Body of pancreas (tissue), 4 donors: ENCODE measurements at places on chromosomes 5 and 9. TPM values are rescaled to one million over a fixed set of nuclear protein-coding genes. Genes with fewer than 3 reads are reported as not detected.
A peak's percentile ranks its signal among the peaks of the same experiment; 100 is the strongest.

DNA sequence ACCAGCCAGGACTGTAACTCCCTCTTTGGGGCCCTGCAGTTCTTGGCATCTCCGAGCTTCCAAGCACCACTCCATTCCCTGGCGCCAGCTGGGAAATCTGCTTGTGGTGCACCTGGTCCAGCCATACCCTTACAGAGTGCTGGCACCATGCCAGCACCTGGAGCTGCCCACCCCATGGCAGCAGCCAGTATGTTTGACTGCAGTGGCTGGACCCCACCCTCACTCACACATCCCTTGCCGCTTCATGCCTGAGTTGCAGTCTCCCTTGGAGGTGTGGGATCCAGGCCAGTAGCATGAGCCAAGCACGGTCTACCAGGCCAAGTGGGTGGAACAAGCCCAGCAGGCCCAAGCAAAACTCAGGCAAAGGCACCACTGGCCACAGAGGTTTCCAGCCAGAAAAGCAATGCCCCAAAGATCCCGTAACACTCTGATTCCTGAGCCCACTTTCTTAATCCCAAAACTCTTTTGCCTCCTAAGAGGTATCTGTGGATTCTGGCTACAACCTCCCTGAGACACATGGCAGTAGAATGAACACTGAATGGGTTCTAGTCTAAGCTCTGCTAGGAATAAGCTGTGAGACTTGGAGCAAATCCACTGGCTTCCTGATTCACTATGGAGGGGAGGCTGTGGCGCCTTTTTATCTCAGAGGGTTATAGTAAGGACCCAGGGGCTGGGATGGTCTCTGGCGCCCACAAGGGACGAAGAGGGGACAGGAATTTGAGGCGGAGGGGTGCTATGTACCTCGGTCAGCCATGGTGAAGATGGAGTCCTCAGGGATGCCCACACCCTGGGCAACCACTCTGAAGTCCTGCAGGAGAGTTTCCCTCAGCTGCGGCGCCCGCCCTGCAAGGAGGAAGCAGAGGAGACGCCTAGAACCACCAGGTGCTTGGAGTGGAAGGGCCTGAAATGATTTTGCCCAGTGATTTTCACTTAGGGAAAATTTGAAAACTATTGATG, 5.6 kb downstream of the AMBP start:
- peak overlapping the region; percentile 1 for H3K27ac ChIP-seq
- H3K36me3 ChIP-seq, result no peaks in the 10 kb centered on the region
- no peaks in the 10 kb centered on the region for H3K27me3 ChIP-seq
- H3K4me3 ChIP-seq, result no peak overlapping the region
- peak; percentile 80 for DNase-seq

GRCh38 chr9:125635888-125636287, 71.1 kb downstream of the MAPKAP1 start:
- H3K36me3 ChIP-seq, result no peaks in the 10 kb centered on the region
- H3K4me1 ChIP-seq, result peaks cover 29% of the 10 kb centered on the region
- no peak for DNase-seq
- H3K4me3 ChIP-seq, result no peak overlapping the region
- no peak overlapping the region for H3K27ac ChIP-seq
- no peaks in the 10 kb centered on the region for H3K27me3 ChIP-seq

DNA sequence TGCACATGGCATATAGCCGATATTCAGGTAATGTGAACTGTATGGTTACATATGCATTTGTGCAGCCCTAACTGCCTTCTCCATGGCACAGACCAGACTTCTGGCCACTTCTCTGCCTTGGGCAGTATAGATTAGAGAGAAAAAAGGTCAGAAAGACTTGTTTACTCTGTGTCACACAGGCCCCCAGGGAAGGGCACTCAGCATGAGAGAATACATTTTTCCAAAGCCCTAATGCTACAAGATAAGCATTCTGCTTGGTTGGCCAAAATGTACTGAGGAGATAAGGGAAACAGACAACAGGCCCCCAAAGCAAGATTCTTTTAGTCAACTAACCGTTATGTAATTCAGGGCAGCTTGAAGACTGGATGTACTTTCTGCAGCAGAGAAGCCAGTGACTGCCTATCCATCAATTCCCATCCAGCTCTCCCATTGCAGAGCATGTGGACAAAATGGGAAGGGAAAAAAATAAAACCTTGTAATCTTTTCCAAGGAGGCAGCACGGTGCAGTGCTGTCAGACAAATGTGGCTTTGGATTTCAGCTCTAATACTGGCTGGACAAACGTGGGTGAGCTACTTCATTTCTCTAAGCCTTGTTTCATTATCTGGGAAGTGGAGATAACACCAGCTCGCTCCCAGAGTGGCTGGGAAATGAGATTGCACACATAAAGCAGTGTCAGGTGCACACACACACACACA, 205.9 kb downstream of the NSG2 start:
- no peak overlapping the region for H3K4me3 ChIP-seq
- H3K27ac ChIP-seq, result no peak overlapping the region
- H3K36me3 ChIP-seq, result no peaks in the 10 kb centered on the region
- H3K4me1 ChIP-seq, result no peaks in the 10 kb centered on the region
- no peaks in the 10 kb centered on the region for H3K27me3 ChIP-seq

- no peak for DNase-seq
- no peaks in the 10 kb centered on the region for H3K4me1 ChIP-seq
- no peak overlapping the region for H3K4me3 ChIP-seq
Measured at GRCh38 chr5:19584131-19584530, 403.9 kb downstream of the CDH18 start.

- H3K4me3 ChIP-seq, result no peak overlapping the region
- H3K4me1 ChIP-seq, result peaks cover 4% of the 10 kb centered on the region
- no peak for DNase-seq
- H3K27me3 ChIP-seq, result no peaks in the 10 kb centered on the region
Measured at GRCh38 chr9:127175319-127175715, 52.9 kb upstream of the ANGPTL2 start.

GRCh38 chr9:109894921-109895758, 115.1 kb downstream of the PALM2AKAP2 start:
- no peak overlapping the region for H3K4me3 ChIP-seq
- no peak for DNase-seq
- no peaks in the 10 kb centered on the region for H3K4me1 ChIP-seq

GRCh38 chr5:868428-869135, 17.8 kb upstream of the ZDHHC11 start:
- H3K4me3 ChIP-seq, result no peak overlapping the region
- no peak overlapping the region for H3K27ac ChIP-seq

DNA sequence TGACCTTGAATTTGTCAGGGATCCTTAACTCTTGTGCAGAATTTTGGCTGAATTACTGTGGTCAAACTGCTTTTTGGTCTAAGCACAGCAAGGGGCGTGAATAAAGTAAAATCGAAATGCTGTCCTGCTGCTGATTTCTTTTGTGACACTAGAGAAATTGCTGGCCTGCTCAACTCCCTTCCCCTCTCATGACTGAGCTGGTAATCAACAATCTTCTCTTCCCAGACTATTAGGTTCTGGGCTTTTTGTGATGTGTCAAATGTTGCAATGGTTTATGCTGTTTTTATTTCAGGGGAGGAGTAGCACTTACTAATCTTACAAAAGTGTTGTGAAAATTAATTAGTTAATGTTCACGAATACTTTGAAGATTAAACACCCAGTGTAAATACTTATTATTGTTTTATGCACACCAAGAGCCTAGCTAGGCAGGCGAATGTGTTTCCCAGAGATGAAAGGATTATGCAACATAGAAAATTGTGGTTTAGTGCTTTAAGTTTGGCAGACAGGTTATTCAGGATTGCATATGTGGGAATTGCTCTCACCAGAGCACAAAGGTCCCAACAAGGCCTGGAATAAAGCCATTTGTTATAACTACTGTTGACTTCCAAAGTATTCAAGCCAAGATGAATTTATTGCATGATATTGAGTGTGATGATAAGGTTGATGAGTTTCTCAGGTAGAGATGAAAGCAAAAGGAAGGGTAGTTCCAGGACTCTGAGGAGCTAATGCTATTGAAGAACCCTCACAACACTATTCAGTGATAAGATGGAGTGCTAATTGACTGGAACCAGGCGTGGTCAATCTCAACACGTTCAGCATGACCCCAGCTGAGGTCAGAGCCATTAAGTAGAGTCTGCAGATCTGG, 280.7 kb upstream of the ZNF608 start:
- no peaks in the 10 kb centered on the region for H3K27me3 ChIP-seq
- H3K27ac ChIP-seq, result peak overlapping the region; percentile 1
- H3K36me3 ChIP-seq, result no peaks in the 10 kb centered on the region
- no peak for DNase-seq
- peaks cover 17% of the 10 kb centered on the region for H3K4me1 ChIP-seq
- H3K4me3 ChIP-seq, result no peak overlapping the region

DNA sequence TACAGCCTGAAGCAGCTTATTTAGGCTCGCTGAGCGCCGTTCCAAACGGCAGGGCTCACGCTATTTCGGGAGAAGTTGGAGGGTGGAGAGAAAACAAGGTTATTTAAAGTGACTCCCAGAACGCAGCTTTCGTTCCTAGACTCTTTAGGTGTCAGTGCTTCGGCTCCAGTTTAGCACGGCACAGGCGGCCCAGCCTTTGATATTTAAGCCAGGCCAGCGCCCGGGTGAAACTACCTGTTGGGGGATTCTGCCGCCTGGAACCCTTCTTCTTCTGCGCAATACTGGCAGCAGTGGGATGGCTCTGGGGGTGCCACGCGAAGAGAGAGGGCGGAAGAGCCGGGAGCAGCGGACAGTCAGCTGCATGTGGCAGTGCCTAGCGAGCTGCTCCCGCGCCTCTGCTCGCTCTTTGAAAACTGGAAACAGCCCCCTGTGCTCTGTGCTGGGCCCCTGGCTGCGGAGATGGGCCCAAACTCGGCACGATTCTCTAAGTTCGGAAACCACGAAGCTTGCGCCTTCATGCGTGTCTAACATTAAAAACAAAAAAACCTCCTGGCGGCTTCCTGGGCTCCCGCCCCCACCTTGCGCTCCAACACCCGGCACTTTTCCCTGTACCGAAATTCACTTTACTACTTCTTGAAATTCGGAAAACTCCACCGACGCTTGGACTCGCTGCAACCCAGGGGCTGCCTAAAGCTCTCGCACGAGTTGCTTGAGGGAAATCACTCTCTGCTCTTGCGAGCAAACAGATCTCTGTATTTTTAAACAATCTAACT, 34.6 kb upstream of the NFIB start:
- no peaks in the 10 kb centered on the region for H3K36me3 ChIP-seq
- H3K4me3 ChIP-seq, result peak overlapping the region; percentile 39
- peak overlapping the region; percentile 38 for H3K27ac ChIP-seq
- DNase-seq, result peak; percentile 39
- H3K4me1 ChIP-seq, result peaks cover 47% of the 10 kb centered on the region
- H3K27me3 ChIP-seq, result no peaks in the 10 kb centered on the region

DNA sequence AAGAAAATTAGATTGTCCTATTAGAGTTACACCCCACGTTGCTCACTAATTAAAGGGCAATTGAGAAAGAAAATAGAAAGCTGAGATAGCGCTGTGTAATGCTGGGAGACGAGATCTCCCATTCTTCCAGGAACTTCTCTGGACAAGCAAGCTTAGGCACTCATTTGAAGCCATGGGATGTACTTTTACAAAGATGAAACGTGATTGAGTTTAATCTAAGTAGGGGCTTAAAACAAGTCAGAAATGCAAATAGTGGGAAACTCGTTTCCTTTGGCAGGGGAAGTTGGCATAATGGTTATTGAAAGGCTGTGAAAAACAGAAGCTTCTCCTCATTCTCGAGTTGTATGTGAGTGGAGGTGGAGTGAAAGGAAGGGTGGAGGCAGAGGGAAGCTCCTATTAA, 3.7 kb downstream of the PRDM6 start:
- no peak for DNase-seq
- H3K36me3 ChIP-seq, result no peaks in the 10 kb centered on the region
- H3K27ac ChIP-seq, result no peak overlapping the region
- peaks cover 60% of the 10 kb centered on the region for H3K27me3 ChIP-seq
- H3K4me1 ChIP-seq, result peaks cover 38% of the 10 kb centered on the region

DNA sequence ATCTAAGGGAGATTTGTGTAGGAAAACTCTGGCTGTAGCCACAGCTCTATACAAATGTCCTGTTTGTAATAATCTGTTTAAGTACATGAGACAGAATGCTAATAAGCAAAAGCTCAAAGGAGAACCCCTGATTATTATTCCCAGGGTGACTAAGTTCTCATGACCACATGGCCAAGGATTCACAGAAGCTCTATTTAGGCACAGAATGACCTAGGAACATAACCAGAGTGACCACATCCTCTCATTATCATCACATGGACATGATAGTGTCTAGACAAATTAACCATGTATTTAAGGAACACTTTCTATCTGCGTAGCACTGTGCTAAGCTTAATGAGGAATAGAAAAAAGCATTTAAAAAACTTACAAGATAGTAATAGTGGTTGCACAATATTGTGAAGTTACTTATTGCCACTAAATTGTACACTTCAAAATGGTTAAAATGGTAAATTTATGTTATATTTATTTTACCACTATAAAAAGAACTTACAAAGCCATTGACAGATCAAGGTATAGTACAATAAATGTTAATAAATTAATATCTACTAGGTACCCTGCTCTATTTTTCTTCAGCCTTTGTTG, 56.3 kb downstream of the STX17 start:
- H3K27ac ChIP-seq, result no peak overlapping the region
- H3K27me3 ChIP-seq, result no peaks in the 10 kb centered on the region
- no peak overlapping the region for H3K4me3 ChIP-seq
- H3K36me3 ChIP-seq, result no peaks in the 10 kb centered on the region
- H3K4me1 ChIP-seq, result no peaks in the 10 kb centered on the region
- no peak for DNase-seq

The CDK5RAP2 gene
- total RNA-seq, result 45.5 TPM

The CA9 gene
- total RNA-seq, result 2.6 TPM

The MEIKIN gene
- total RNA-seq, result 39.2 TPM

The CDKN2B gene
- 6.0 TPM for total RNA-seq

The PARP8 gene
- 13.5 TPM for total RNA-seq

The SAXO1 gene
- not detected for total RNA-seq
